ENCODE measurements at places on chromosomes 6 and 20. TPM values are rescaled to one million over a fixed set of nuclear protein-coding genes. Genes with fewer than 3 reads are reported as not detected.

Gene SLC35F1
- total RNA-seq: 2.5 TPM

DNA sequence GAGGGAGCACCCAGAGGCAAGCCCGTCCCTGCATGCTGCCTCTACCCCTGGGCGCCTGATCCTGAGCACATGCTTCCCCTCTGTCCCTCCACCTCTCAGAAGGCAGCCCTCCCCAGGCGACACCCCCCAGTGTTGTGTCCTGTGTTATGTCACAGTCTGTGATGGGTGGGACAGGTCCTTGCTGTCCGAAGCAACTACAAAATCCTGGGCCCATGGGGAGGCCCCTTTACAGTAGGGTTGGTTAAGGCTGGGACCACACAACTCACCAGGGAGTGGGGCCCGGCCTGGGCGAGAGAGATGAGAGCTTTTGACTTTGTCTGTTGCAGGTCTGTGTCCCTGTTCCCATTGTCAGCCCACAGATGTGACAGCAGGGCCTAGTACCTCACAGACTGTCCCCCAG is 78.0 kb downstream of the DHX35 start:
- H3K4me1 ChIP-seq: no peaks in the 10 kb centered on the region
- no peaks in the 10 kb centered on the region for H3K36me3 ChIP-seq
- DNase-seq: no peak
- no peaks in the 10 kb centered on the region for H3K27me3 ChIP-seq
- no peak overlapping the region for H3K4me3 ChIP-seq

DNA sequence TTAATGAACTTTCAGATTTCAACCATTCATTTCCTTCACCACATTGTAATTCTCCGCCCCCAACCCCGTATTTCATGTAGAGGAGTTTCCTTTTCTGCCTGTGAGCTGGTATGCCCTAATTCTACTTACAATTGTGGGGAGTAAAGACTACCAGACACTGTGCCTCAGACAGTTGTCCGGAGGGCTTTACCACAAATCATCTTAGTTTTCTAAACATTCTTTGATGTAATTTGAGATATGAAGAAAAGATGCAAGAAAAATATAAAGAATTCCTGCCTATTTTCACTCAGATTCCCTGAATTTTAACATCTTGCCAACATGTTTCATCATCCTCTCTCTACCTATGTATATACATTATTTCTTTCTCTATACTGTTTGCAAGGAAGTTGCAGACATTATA is 28.3 kb upstream of the LOC128125822 start:
- no peak overlapping the region for H3K27ac ChIP-seq
- no peaks in the 10 kb centered on the region for H3K4me1 ChIP-seq
- no peaks in the 10 kb centered on the region for H3K36me3 ChIP-seq
- no peaks in the 10 kb centered on the region for H3K27me3 ChIP-seq
- DNase-seq: no peak

- no peak for DNase-seq
- peak overlapping the region; percentile 86 for H3K27ac ChIP-seq
- H3K4me1 ChIP-seq: peaks cover 17% of the 10 kb centered on the region
- peak overlapping the region; percentile 78 for H3K4me3 ChIP-seq
- H3K36me3 ChIP-seq: no peaks in the 10 kb centered on the region
Observed at GRCh38 chr20:45857882-45858216, 435 bp downstream of the ZSWIM3 start.

GRCh38 chr6:107666981-107667601 is 157.0 kb downstream of the SCML4 start:
- no peak for DNase-seq
- H3K27ac ChIP-seq: peak overlapping the region; percentile 27
- no peaks in the 10 kb centered on the region for H3K4me1 ChIP-seq

DNA sequence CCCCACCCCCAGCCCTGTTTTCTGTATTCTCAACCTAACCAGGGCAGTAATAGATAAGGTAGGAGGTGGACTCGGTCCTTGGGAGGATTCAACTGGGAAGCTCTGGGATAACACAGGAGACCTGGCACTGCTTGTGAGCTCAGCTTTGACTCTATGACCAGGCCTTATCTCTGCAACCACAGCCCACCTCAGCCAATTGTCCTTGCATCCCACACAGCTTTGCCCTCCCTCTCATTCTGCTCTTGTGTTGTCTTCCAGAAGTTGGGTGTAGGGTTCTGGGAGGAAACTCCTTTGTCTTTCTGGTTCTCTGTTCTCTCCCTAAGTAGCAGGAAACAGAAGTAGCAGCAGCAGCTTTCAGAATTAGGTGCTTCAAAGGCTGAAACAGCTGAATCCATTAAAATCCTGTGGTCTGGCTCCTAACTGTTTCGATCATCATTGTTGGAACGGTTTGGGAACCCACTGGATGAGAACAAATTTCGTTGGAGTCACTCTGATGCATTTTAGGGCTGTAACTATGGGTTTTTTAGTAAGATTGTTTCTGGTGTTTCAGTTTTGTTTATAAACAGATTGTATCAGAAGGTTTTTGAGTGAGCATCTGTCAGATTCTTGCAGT is 32.4 kb upstream of the SNX9 start:
- H3K4me1 ChIP-seq: no peaks in the 10 kb centered on the region
- no peak for DNase-seq
- no peak overlapping the region for H3K4me3 ChIP-seq
- H3K36me3 ChIP-seq: no peaks in the 10 kb centered on the region

Gene PRSS35
- not detected for total RNA-seq

GRCh38 chr6:72911463-72912155 is 289.7 kb downstream of the KCNQ5 start:
- DNase-seq: no peak
- H3K27me3 ChIP-seq: no peaks in the 10 kb centered on the region
- H3K27ac ChIP-seq: no peak overlapping the region
- no peak overlapping the region for H3K4me3 ChIP-seq

Gene PRICKLE4
- total RNA-seq: 5.3 TPM

DNA sequence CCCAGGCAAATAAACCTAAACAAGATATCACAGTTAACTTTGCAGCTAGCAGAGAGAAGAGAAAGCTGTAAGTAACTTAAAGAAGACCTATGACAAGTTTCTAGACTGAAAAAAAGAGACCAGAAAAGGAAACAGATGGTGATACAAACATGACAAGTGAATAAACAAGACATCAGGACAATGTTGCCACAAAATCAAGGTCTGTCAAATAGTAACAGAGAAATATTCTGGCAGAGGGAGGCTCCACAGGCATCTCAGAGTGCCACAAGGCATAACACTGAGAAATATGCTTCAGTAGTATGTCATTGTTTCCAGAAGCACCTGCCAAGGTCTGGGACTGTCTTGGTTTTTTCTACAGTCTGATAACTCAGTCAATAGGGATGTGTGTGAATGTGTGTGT is 332.2 kb downstream of the KHDRBS2 start:
- no peaks in the 10 kb centered on the region for H3K27me3 ChIP-seq
- no peak for DNase-seq
- no peaks in the 10 kb centered on the region for H3K4me1 ChIP-seq

GRCh38 chr20:46917155-46917554 is 22.5 kb downstream of the EYA2 start:
- H3K27me3 ChIP-seq: no peaks in the 10 kb centered on the region
- DNase-seq: no peak
- H3K36me3 ChIP-seq: no peaks in the 10 kb centered on the region
- H3K4me1 ChIP-seq: no peaks in the 10 kb centered on the region
- no peak overlapping the region for H3K4me3 ChIP-seq

Gene NOTCH4
- 47.9 TPM for total RNA-seq

GRCh38 chr6:129500958-129501739 is 208.8 kb downstream of the ARHGAP18 start:
- H3K4me3 ChIP-seq: no peak overlapping the region
- H3K4me1 ChIP-seq: no peaks in the 10 kb centered on the region
- H3K27ac ChIP-seq: peak overlapping the region; percentile 81
- peak; percentile 75 for DNase-seq
- H3K36me3 ChIP-seq: no peaks in the 10 kb centered on the region

DNA sequence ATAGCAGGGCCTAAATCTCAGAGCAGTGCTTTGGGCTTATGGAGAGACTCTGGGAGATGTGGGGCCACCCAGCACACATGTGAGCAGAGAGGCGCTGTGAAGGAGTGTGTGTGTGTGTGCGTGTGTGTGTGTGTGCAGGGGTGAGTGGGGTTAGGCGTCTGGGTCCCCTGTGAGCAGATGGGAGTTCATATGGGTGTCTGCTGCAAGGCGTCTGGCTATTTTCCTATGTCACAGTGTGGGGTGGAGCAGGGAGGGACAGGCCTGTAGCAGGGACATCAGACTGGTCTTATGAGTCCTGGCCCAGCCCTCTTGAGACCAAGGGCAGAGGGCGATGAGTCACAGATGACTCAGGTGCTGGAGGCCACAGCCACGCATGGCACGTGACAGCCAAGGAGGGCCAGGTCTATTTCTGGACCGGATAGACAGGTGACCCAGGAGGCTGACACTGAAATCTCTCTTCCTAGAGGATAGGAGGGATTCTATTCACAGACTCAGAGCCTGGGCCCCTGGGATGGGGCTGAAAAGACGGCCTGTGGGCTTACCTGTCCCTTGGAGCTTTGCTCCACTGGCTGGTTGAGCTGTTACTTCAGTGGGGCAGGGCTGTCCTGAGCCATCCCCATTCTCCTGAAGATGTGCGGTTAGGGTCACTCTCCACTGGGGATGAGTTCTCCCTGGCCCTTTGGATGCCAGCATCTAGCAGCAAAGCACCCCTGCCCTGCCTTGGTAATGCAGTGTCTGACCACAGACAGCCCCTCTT is 28.9 kb downstream of the VEGFA start:
- H3K36me3 ChIP-seq: no peaks in the 10 kb centered on the region
- peaks cover 5% of the 10 kb centered on the region for H3K4me1 ChIP-seq
- H3K27ac ChIP-seq: peak overlapping the region; percentile 89
- no peak overlapping the region for H3K4me3 ChIP-seq

DNA sequence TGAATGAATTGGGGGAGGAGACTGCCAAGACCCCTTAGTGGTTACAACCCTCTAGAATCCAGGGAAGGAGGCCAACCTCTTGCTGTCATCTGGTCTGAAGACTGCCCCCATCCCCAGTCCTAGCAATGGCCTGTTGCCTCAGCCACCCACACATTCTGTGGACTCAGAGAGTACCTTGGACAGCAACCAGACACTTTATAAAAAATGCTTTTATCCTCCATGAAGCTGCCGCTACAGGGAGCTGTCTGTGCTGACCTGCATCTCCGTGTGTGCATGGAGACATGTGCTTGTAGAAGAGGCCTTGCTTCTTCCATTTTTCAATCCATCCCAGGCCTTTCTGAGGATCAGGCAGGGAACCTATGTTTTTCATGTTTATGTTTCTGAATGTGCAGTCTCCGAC is 15.2 kb downstream of the CDH22 start:
- no peak overlapping the region for H3K4me3 ChIP-seq
- H3K4me1 ChIP-seq: no peaks in the 10 kb centered on the region
- H3K27me3 ChIP-seq: no peaks in the 10 kb centered on the region
- H3K36me3 ChIP-seq: no peaks in the 10 kb centered on the region

Gene TXLNB
- 2.9 TPM for total RNA-seq

DNA sequence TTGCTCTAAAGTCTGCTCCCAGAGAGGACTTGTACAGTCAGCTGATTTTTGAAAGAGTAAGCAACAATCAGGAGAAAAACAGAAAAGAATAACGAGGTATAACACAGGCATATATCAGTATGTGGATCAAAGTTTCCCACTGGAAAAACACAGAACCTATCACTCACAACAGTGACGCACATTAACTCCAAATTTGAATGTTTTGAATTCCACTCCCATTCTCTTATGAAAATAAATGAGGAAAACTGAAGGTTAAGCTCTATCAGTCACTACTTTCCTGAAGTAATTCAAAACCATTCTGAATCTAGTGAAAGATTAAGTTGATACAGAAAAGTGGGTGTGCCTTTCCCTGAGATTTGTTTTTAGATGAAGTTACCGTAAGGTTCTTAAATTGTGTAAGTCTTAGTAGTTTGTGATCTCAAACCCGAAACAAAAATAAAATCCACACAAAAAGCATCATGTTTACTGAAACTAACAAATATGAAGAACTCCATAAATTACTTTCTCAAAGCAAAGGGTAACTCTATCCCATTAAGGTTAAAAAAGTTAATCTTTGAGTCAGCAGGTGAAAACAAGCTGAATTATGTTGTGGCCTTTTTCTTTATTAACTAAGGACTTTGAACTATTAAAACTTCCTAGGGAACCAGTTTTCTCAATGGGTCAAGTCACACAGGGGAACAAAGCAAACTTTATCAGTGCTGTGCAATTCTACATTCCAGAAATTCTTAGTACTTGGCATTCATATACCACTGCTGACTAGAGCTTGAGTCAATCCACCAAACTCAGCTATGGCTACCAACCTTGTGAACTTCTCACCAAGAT is 115.7 kb downstream of the OGFRL1 start:
- peak overlapping the region; percentile 82 for H3K27ac ChIP-seq
- H3K4me3 ChIP-seq: peak overlapping the region; percentile 44

GRCh38 chr6:130366107-130367005 is 539 bp downstream of the TMEM200A start:
- peak; percentile 32 for DNase-seq
- H3K4me3 ChIP-seq: peak overlapping the region; percentile 67
- H3K36me3 ChIP-seq: no peaks in the 10 kb centered on the region
- no peaks in the 10 kb centered on the region for H3K27me3 ChIP-seq

Gene GPRC6A
- not detected for total RNA-seq

DNA sequence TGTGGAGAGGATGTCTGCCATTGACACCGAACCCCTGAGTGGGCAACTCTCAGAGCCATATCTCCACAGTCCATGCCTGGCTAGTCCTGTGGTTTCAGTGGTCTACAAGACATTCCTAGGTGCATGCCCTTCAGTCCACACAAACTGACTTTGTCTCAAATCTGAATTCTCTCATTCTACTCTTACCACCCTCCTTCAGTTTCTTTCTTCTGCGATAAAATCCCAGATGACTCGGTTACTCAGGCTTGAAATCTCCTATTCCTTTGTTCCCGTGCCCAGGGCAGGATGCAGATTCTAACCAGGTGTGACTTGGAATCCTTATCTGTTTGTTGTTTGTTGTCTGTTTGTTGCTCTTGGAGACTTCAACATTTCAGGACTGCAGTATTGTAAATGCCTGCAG is 9.3 kb downstream of the CDS2 start:
- DNase-seq: no peak
- no peak overlapping the region for H3K4me3 ChIP-seq
- H3K4me1 ChIP-seq: no peaks in the 10 kb centered on the region
- H3K27me3 ChIP-seq: no peaks in the 10 kb centered on the region
- no peaks in the 10 kb centered on the region for H3K36me3 ChIP-seq

- no peaks in the 10 kb centered on the region for H3K36me3 ChIP-seq
- peak within 1 kb of the TSS; percentile 30 for H3K4me3 ChIP-seq
- H3K4me1 ChIP-seq: no peaks in the 10 kb centered on the region
- H3K27me3 ChIP-seq: peaks cover 18% of the 10 kb centered on the region
- no peak within 1 kb of the TSS for H3K27ac ChIP-seq
Observed at GRCh38 chr20:31845300-31845863, at the start of gene FOXS1. FOXS1 (minus strand) TSS chr20:31845604; CDS start chr20:31845542, 62 bp downstream.

DNA sequence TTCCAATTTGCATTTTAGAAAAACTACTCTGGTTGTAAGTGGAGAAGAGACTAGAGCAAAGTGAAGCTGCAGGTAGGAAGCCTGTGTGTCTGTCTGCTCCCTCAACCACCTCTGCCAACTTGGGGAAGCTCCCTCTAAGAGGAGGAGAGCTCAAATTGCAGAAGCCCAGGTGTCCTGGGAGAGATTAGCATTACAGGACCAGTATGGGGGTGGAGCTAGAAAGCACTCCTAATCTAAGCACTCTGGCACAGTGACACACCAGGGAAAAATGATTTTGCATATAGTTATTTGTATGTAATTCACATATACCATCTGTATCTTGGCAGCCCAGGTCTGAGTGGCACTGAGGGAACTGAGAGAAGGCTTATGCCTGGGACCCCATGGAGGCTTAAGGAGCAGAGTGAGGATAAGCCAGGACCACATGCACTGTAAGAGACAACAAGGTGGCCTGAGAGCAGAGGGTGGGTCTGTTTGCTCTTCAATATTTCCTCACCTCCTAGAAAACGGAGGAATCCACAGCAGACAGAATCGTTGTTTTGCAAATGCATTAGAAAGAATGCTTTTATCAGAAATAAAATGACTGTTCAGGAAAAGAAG is 13.6 kb downstream of the GSTA2 start:
- no peak for DNase-seq
- H3K4me1 ChIP-seq: no peaks in the 10 kb centered on the region
- no peaks in the 10 kb centered on the region for H3K27me3 ChIP-seq
- no peak overlapping the region for H3K4me3 ChIP-seq
- no peak overlapping the region for H3K27ac ChIP-seq

Gene GPX5
- not detected for total RNA-seq
